ENCODE measurements at places on chromosomes 3 and 15. TPM values are rescaled to one million over a fixed set of nuclear protein-coding genes. Genes with fewer than 3 reads are reported as not detected.

The RPUSD3 gene
- 36.1 TPM for polyA plus RNA-seq

The TP63 gene
- 1.6 TPM for polyA plus RNA-seq

The STRA6 gene
- polyA plus RNA-seq: 41.7 TPM

The CLEC3B gene
- polyA plus RNA-seq: 11.9 TPM

The SLC27A2 gene
- 70.6 TPM for polyA plus RNA-seq

The PLA2G4E gene
- not detected for polyA plus RNA-seq

The CSPG4 gene
- polyA plus RNA-seq: 6.4 TPM

The CYB561D2 gene
- polyA plus RNA-seq: 14.1 TPM

The SLC35G2 gene
- polyA plus RNA-seq: 5.1 TPM

The NANOGP8 gene
- 0.76 TPM for polyA plus RNA-seq

The KLHL25 gene
- 9.4 TPM for polyA plus RNA-seq

The MUC20 gene
- 32.5 TPM for polyA plus RNA-seq

The LRRIQ4 gene
- 0.12 TPM for polyA plus RNA-seq

The VGLL3 gene
- polyA plus RNA-seq: 5.0 TPM

The CAV3 gene
- polyA plus RNA-seq: 0.48 TPM

The GOLGA8S gene
- 1.4 TPM for polyA plus RNA-seq

The OIP5 gene
- polyA plus RNA-seq: 12.5 TPM

The POLQ gene
- 9.7 TPM for polyA plus RNA-seq

The CATSPER2 gene
- polyA plus RNA-seq: 11.9 TPM

The STAB1 gene
- polyA plus RNA-seq: 37.6 TPM

The LOXL1 gene
- 70.4 TPM for polyA plus RNA-seq

The PRTG gene
- 15.8 TPM for polyA plus RNA-seq

The TGM5 gene
- polyA plus RNA-seq: not detected

The SLC28A1 gene
- polyA plus RNA-seq: 7.5 TPM

The CPB1 gene
- 0.90 TPM for polyA plus RNA-seq

The STAC gene
- 12.5 TPM for polyA plus RNA-seq

The FOXB1 gene
- polyA plus RNA-seq: not detected

The B3GNT5 gene
- polyA plus RNA-seq: 28.6 TPM

The FBXO40 gene
- 0.02 TPM for polyA plus RNA-seq

The LPP gene
- 32.9 TPM for polyA plus RNA-seq

The ETFA gene
- polyA plus RNA-seq: 192 TPM

The EFHB gene
- polyA plus RNA-seq: 2.5 TPM

The SLC6A1 gene
- polyA plus RNA-seq: 1.7 TPM

The PAQR9 gene
- 0.68 TPM for polyA plus RNA-seq

The MAGEL2 gene
- polyA plus RNA-seq: 4.5 TPM

The PCLAF gene
- polyA plus RNA-seq: 54.7 TPM

The NDN gene
- polyA plus RNA-seq: 70.3 TPM

The MYRIP gene
- 1.6 TPM for polyA plus RNA-seq

The OCA2 gene
- polyA plus RNA-seq: 9.0 TPM

The HCN4 gene
- 1.2 TPM for polyA plus RNA-seq

The UROC1 gene
- polyA plus RNA-seq: 0.15 TPM

The GOLGA6L9 gene
- polyA plus RNA-seq: 30.7 TPM

The SMCO1 gene
- not detected for polyA plus RNA-seq

The COL6A5 gene
- polyA plus RNA-seq: 0.07 TPM

The PLA1A gene
- 7.3 TPM for polyA plus RNA-seq

The KIF7 gene
- 13.7 TPM for polyA plus RNA-seq

The REC114 gene
- not detected for polyA plus RNA-seq

The LMAN1L gene
- not detected for polyA plus RNA-seq
